CD8-positive, alpha-beta T cell (primary cell): ENCODE measurements at places on chromosomes 5 and 9. TPM values are rescaled to one million over a fixed set of nuclear protein-coding genes. Genes with fewer than 3 reads are reported as not detected.

CNTLN gene
- total RNA-seq: not detected

OR13C4 gene
- total RNA-seq: not detected

NTNG2 gene
- total RNA-seq: 5.8 TPM

C1QTNF3 gene
- total RNA-seq: 3.3 TPM

PLCXD3 gene
- total RNA-seq: not detected

ACTBL2 gene
- total RNA-seq: not detected

HOMER1 gene
- total RNA-seq: 2.2 TPM

DDX4 gene
- total RNA-seq: not detected

KIF4B gene
- total RNA-seq: not detected

GABRA6 gene
- total RNA-seq: not detected

GRHPR gene
- 25.8 TPM for total RNA-seq

ORM2 gene
- not detected for total RNA-seq
